ENCODE measurements at places on chromosomes 16 and 17.

DNA sequence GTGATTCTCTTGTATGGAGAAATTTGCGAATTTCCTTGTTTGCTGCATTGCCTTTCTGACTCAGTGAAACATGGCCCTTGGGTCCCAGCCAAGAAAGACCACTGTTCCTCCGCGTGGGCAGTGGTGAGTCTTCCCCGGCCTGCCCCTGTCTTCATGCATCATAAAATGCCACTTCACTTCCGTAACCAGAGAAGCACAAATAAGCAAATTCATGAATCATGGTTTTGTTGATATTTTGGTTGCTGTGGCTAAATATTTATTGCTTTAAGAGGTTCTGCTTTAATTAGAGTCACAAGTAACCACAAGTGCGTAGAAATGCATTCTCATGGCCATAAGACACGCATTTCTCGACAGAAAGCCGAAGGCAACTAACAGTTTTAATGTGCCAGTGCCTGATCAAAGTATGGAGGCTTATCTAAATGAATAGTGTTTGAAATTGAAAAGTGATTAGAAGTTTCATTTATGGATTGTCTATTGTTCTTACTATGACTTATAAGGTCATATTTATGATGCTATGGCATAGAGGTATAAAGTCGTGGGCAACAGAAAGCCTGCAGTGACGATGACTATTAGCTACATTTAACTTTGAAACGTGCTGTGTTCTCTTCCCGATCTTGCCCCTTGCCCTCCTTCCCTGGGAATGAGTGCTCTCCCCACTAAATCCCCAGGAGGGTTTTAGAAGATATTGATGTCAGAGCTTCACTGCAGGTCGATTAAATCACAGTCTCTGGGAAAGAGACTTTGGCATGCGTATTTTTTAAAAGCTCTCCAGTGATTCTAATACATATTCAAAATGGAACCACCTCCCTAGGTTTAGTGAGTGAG lies 76.0 kb downstream of the WIPI1 start:
- peak; percentile 99 for DNase-seq

GRCh38 chr17:34354637-34355036 lies 1.6 kb upstream of the CCL13 start:
- no peak for DNase-seq

- no peak for DNase-seq
Measured at GRCh38 chr16:82626791-82627261, at the start of gene CDH13. Gene CDH13, plus strand, starts transcription at chr16:82626969.

GRCh38 chr16:67873435-67874370 lies 851 bp downstream of the EDC4 start:
- DNase-seq: no peak

DNA sequence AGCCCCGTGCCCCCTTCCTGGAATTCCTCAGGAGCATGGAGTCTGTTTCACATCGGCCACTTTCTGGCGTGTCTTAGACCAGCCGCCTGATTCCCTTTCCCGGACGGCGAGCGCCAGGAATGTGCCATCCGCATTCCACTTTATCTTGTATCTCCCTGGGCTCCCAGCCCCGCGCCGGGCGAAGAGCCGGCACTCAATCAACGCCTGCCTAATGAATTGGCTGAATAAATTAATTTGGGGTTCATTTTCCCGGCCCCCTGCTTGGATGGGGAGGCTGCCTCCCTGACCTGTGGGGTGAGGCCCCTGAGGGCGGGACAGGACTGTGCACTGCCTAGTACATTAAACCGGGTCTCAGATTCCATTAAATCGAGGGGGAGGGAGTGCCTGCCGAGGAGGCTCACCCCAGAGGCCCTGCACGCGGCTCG lies 282.3 kb upstream of the TNRC6C start:
- DNase-seq: no peak

DNA sequence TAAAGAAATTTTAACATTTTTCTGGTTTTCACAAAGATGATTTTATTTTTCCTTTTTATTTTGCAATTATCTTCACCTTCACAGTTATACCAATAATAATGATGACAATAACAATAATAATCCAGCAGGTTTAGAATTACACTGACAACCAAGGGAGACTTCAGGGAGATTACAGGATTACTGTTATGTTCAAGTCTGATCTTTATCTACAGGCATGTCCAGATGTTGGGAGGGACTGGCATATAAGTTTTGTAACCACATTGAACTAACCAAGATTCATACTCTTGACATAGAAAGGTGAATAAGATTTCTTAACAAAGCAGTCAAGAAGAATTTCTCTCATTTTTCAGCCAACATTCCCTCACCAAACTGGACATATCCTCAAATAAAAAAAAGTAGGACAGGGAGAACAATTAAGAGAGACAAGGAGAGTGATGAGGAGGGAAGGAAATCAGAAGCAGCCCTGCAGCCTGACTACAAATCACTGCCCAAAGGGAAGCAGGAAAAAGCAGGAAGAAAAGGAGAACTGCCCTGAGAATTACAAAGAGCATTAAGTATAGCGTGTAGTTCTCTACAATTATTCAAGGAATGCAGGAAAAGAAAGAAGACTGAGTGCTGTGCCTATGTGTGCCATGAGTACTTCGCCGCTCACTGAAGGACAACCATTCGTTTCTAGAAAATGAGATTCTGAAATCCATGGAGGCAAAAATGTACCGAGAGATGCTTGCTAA lies 155.7 kb upstream of the C17orf78 start:
- peak; percentile 52 for DNase-seq

- DNase-seq: no peak
Measured at GRCh38 chr17:82560252-82560642, 40.7 kb downstream of the FOXK2 start.

GRCh38 chr17:68972119-68972704 lies 17.0 kb upstream of the ABCA8 start:
- no peak for DNase-seq

DNA sequence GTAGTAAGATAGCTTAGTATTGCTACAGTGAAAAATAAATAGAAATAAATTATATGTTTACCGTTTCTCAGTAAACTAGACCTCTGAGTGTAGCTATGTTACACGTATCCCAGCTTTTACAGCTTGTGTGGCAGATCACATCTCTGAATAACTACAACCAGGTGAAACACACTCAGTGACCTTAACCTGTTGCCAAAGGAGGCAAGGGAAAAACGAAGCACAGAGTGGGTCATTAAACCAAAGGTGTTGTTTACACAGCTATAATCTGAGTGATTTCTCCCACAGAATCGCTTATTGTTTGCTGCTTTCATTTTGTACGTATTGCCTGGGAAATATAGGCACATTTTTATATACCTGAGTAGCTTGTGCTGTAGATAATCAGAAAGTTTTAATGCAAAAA lies 688.2 kb upstream of the KIF2B start:
- no peak for DNase-seq

- DNase-seq: no peak
Measured at GRCh38 chr17:81814748-81815645, 11.0 kb downstream of the GCGR start.

- DNase-seq: no peak
Measured at GRCh38 chr17:40623419-40624210, 24.0 kb downstream of the SMARCE1 start.

- no peak for DNase-seq
Measured at GRCh38 chr17:28404007-28404406, 2.0 kb downstream of the SLC46A1 start.

GRCh38 chr17:71461498-71462169 lies 659.2 kb upstream of the SOX9 start:
- no peak for DNase-seq

DNA sequence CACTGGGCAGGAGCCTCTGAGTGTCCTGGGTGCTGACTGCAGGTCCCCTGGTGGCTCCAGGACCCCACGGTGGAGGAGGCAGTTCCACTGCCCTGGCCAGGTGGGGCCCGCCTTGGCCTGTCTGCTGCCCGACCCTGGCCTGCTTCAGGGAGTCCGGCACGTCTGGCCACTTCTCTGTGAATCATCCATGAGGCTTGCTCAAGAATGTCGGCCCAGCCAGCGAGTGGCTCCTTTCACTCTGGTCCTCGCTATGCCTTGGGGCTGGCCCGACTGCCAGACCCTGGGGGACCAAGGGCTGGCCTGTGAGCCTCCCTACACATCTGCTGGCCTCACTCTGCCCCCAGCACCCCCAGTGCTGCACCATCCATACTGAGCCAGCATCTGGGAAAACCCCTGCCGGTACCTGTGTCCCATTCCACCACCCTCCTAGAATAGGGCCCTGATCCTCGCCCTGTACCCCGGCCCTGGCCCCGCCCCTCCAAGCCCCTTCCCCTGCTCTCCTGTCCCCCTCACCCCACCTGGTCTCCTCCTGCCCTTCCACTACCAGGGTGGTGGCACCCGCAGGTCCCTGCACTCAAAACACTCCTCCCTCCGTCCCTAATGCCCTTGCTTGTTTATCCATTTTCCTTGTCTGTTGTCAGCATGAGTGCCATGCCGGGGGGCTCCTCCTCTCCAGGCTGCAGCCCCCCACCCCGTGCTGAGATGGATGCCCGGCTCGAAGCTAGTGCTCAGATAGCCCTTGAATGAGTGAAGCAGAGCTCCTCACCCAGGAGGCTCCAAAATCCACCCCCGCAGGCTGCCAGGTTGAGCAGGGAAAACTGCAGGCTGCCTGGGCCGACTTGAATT lies 35.5 kb downstream of the ADCY7 start:
- peak; percentile 89 for DNase-seq

DNA sequence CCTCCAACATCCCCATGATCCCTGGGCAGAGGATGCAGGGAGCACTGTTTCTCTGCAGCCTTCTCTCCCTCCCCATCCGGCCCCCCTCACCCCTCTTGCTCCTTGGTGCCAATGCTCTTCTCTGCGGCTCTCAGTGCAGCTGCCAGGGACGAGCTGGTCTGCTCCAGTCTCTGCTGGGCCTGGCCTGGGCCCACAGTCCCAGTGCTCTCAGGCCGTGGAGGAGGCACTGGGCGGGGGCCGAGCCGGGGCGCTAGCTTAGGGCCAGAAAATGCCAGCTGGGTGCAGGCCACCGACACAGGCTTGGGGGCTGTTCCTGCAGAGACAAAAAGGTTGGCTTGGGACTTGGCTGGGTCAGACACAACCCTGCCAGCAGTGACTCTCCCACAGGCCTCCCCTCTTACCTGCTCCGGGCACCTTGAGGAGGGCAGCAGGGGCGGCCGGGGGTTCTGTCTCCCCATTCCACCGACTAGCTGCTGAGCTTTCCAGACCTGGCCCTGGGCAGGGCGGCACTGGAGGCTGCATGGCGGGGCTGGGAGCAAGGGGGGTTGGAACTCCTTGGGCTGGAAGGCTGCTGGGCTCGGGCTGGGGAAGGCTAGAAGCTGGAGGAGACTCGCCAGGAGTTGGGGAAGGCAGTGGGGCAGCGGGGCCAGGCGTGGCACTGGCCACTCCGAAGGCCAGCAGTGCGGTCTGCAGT lies 13.8 kb downstream of the CASKIN2 start:
- DNase-seq: no peak

- DNase-seq: peak; percentile 66
Measured at GRCh38 chr17:45316434-45317110, at the start of gene MAP3K14. Gene MAP3K14, minus strand, starts transcription at chr17:45317020. Its CDS starts 26,275 bp downstream, at chr17:45290745.

- DNase-seq: peak; percentile 94
Measured at GRCh38 chr17:30344283-30345088, 10.6 kb upstream of the TMIGD1 start.

- no peak for DNase-seq
Measured at GRCh38 chr16:85452364-85453193, 160.5 kb upstream of the GSE1 start.

DNA sequence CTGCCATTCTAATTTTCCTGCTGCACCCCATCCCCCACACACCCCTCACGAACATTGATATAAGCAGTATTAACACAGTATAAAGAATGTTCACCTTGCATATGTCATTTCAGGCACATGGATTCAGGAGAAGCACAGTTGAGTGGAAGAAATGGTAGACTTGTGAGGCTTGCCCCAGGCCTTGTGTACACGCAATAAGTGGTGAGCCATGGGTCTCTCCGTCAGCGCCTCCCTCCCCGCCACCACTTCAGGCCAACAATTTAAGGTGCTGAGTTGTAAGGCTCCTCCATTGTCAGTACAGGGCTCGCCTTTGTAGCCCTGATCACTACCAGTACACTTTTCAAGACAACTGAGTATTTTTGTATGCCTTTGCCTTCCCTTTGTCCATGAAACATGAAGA lies 12.2 kb upstream of the CLEC18C start:
- no peak for DNase-seq

DNA sequence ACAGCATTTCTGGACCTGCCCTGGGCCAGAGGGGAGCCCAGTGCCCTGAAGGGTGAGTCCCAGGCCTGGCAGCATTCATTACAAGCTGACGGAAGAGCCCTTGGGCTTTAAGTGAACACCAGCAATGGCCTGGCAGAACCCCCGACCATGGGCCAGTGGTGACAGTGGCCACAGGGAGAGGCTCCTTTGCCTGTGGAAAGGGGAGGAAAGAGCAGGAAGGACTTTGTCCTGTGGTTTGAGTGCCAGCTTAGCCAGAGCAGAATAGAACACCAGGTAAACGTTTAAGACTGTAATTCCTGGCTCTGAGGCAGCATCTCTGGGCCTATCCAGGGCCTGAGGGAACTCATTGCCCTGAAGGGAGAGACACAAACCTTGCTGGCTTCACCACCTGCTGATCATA lies 34.3 kb upstream of the ATP2C2 start:
- DNase-seq: no peak

GRCh38 chr17:63837962-63838600 lies 4.4 kb downstream of the SMARCD2 start:
- DNase-seq: no peak

DNA sequence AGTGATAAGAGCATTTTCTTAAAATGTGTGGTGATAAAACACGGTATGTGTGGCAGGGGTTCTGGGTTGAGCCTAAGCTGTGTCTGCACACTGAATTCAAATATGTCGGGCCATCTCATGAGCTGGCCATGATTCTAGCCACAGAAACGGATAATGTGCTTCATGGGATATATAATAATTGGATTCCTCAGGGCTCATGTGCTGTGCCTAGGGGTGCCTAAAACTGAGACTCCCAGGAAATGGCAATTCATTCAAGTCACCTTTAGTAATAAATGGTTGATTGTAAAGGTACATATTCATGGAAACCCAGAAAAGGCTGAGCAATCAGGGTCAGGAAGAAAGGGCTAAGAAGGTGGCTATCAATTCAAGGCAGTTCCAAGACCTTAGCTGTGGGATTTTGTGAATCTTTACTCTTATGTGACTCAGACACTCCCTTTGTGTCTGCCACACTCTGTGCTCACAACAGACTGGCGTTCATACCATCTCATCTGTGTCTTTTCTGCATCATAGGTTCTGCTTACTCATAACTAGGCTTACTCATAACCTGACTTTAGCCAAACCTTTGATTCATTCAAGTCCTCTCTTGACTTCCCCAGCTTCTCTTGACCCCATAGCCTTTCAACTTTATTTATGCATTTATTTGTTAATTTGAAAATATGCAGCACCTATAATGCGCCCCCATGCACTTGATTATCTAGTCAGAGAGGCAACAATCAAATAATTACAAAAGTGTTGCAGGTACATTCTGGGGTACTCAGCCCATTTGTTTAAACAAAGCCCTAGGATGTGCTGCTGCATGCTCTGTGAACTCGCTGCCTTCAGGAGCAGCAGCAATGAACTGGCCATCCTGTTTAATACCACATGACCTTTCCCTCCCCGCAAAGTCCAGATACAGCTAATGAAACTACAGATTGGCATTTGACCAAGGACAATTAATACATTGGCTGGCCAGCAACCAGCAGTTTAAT lies 28.4 kb upstream of the MED13 start:
- DNase-seq: peak; percentile 89
